ENCODE measurements at places on chromosomes 16 and 17.

DNA sequence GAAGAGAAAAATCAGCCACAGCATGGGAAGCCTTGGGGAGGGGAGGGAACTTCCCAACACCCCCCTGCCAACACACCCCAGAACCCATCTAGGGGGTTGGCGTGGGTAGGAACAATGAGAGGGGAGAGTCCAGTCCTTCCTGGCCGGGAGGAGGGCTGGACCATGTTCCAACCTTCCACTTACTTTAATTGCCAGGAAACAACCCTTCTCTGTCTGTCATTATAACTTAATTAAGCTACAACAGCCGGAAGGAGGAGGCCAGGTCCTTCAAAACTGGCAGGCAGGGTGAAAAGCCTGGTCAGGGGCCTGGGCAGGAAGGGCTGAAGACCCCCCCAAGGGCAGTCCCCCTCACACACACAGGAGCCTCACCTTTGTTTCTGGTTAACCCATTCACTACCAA is 447.0 kb downstream of the SOX9 start:
- no peak for DNase-seq

GRCh38 chr17:8012045-8012580 is 9.7 kb downstream of the GUCY2D start:
- DNase-seq = no peak

GRCh38 chr16:81510016-81510415 is 65.4 kb downstream of the CMIP start:
- DNase-seq = no peak

DNA sequence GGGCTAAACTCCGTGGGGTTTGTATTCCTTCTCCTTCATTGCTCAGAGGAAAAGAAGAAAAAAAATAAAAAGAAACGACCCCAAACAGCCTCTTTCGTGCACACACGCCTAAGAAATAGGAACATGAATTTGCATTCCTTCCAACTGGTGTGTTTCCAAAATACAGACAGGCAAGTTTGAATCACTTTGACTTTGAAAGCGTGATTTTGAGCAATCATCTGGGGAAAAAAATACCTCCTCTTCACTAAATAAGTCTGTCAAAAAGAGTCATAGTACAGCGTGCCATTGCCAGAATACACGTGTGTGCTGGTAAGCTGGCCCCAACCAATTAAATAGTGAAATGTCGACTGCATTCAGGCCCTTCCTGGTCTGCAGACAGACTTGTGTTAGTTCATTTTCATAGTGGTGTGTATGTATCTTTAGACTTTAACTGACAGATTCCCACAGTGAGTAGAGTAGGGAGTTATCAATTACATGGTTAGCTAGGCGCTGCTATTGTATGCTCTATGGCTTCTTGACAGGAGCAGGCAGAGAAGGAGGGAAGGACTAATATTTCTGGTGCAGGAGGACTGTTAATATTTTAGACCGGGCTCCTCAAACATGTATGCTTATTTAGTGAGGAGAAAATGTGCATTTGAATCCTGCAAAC is 618.3 kb downstream of the MAF start:
- DNase-seq = no peak

DNA sequence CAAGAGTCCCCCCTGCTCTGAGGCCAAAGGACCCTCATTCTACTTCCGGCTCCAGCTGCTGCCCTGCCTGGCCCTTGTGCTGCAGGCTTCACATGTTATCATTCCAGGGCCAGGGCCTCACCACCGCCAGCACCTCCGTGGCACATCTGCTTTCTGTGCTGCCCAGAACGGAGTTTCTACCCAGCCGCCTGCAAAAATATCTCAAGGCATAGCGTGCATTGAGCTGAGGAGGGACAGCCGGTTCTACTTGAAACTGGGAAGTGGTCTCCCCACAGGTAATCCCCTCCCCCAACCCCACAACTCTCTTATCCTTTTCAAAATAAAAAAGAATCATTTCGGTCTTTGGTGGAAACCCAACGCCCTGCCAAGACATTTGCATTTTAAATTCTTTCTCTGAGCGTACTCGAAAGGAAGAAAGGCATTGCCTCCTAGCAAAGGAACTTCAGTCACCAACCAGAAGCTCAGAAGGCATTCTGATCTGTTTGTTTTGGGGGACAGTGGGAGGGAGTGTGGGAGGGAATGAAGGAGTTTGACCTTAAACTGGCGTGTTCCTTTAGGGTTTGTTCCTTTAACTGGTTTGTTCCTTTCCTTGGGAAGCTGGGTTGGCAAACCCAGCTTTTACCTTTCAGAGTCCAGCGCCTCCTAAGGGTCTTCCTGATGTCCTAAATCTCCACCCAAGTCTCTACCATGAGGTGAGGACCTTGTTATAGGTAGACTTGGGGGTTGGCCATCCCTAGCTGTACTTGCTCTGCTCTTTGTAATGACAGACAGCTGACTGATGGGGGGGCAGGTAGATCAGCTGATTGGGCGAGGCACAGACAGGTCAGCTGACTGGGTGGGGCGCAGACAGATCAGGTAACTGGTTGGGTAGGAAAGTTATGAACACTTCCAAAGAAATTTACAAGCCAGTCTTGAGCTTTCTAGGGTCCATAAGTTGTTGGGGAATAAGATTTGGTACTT is 33.4 kb upstream of the PIK3R6 start:
- DNase-seq = no peak

DNA sequence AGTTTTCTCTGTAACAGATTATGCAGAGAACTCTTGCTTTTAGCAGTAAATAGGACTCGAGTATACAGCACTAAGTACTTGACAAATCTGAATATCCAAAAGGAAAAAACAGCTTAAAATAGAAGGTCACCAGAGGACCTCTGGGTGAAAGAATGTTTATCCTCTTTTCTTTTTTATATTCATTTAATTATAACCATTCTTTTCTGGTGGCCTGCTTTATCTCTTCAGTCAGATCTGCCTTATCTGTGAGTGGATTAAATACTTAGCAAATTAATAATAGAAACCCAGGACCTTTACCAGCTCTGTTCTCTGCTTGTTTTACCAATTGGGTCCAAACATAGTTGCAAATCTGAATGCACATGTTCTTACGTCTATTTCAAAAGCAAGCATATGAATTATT is 8.6 kb downstream of the DGKE start:
- no peak for DNase-seq

GRCh38 chr16:15732416-15732815 is 82.4 kb downstream of the NDE1 start:
- no peak for DNase-seq

DNA sequence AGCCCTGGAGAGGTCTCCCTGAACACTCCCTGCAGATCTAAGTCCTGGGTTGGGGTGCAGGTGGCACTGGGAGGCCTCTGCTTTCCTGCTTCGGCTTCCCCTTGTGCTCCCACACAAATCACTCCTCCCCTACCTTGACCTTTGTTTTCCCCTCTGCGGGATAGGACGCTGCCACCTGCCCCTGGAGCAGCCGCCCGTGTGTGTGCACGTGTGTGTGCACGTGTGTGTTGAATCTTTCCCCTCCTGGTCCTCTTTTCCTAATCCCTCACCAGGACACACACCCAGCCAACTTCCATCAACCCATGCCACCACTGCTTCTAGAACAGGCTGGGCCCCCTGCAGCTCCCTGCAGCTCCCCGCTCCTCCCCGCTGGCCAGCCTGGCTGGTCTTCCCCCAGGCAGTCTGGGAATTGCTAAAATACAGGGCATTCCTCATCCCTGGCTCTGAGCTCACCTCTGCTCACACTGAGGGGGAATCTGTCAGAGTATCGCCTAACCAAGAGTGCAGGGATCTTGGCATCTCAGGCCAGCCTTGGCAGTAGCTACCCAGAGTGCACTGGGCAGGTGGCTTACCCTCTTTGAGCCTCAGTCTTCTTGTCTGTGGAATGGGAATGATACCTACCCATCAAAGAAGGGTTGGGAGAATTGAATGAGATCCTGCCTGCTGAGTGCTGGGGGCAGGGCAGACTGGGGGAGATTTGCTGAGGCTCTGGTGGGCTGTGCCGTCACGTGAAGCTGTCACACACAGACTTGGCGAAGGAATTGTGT is 198.5 kb downstream of the NTN1 start:
- DNase-seq = no peak

DNA sequence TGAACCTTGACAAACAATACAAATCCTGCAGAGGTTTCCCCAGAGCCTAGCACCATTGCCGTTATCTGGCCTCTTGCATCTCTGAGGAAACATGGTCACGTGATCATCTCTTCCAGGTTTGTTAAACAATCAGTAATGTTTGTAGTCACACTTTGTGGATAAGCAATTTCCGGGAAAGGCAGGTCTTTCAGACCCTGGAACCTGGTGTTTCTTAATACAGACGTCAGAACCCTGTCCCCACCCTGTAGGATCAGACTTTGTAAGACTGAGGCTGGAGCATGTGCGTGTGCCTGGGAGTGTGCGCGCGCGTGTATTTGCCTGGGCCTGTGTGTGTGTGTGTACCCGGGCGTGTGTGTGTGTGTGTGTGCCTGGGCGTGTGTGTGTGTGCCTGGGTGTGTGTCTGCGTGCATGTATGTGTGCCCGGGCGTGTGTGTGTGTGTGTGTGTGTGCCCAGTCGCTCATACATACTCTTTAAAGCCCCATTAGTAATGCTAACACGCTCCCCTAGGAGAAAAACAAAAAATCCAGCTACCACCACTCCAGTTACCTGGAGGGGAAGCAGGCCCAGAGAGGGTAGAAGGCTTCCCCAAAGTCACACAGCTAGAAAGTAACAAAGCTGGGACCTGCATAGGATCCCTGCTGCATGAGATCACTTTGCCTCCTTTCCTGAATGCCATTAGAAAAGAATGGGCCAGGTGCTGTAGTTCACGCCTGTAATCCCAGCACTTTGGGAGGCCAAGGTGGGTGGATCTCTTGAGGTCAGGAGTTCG is 5.3 kb downstream of the CTNS start:
- no peak for DNase-seq

GRCh38 chr17:41338961-41339485 is 11.6 kb downstream of the KRT33A start:
- peak; percentile 24 for DNase-seq

DNA sequence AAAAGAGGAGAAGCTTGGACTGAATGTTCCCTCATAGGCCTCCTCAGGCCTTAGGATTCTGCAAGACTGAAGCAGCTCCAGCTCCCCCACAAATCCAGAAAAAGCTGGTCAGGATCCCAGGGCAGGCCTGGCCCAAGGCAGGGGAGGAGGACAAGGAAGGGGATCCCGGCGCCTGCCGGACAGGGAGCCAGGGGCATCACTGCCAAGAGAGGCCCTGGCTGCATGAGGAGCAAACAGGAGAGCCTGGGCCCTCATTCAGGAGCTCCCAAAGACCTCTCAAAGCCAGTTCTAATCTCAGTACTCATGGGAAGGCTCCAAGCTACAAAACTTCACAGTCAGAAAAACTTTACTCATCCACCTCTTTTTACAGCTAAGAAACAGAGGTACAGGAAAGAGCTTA is 67.3 kb downstream of the ZNF423 start:
- DNase-seq = no peak

- DNase-seq = peak; percentile 69
Observed at GRCh38 chr17:78131172-78132083, 857 bp downstream of the TMC8 start.

- DNase-seq = no peak
Observed at GRCh38 chr17:77432742-77433141, 292.0 kb downstream of the SEC14L1 start.

DNA sequence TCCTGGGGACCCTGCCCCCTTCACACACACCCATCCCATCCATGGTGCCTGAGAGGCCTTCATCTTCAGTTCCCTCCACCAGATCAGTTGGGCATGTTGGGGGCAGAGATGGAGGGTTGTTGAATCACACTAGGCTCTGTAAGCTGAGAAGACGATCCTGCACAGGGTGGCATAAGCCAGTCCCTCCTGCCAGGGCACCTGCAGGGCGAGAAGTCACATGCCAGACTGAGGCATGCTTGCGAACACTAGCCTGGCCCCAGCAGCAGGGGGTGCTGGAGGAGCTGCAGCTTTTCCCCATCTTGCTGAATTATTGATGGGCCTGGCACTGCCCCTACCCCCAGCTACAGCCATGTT is 6.1 kb upstream of the TBX2 start:
- peak; percentile 35 for DNase-seq

- DNase-seq = peak; percentile 81
Observed at GRCh38 chr17:48814504-48814903, 2.5 kb downstream of the TTLL6 start.

GRCh38 chr16:1781758-1782407 is 488 bp downstream of the SPSB3 start:
- peak; percentile 67 for DNase-seq
